Immature natural killer cell (primary cell): ENCODE measurements at places on chromosomes 13 and 19. TPM values are rescaled to one million over a fixed set of nuclear protein-coding genes. Genes with fewer than 3 reads are reported as not detected.

Gene ZNF570
- polyA plus RNA-seq, result 4.1 TPM

DNA sequence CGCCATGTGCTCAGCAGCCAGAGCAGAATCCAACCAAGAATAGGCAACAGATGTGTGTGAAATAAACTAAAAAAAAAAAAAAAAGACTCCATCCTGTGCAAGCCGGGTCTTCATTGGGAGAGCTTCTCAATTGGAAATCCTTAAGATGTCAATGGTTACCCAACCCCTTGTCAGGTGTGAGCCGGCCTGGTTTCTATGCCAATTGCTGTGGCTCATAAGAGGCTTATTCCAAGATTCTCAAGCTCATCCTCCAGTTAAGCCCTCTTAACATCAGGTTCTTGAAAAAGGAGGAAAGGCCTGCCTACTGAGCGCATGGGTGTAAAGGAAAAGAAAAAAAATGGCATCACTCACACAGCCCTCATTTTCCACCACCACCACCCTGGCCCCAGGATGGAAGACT is 1084.6 kb downstream of the UQCRFS1 start:
- no peak for DNase-seq

- no peak for DNase-seq
Observed at GRCh38 chr19:50152578-50152977, 10.5 kb downstream of the IZUMO2 start.

DNA sequence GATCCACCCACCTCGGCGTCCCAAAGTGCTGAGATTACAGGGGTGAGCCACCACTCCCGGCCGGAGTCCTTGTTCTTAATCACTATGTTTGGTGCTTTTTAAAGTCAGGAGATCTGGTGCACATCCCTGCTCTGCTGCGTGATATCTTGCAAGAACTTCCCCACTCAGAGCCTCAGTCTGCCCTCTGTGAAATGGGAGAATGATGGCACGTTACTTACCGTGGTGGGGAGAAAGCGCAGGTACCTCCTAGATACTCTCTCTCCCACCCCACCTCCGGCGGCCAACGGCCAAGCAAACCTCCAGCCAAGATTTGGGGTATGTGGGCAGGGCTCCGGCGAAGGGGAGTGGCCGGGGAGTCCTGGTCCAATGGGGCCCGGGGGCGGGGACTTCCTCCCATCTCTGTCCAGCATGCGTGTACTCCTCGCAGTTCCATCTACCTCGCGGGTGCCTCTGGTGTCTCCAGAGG is at the start of gene RYR1:
Gene RYR1, plus strand, starts transcription at position 424 of the 466 bp plus-strand sequence. CDS start 139 bp downstream, outside the sequence.
- DNase-seq, result no peak

DNA sequence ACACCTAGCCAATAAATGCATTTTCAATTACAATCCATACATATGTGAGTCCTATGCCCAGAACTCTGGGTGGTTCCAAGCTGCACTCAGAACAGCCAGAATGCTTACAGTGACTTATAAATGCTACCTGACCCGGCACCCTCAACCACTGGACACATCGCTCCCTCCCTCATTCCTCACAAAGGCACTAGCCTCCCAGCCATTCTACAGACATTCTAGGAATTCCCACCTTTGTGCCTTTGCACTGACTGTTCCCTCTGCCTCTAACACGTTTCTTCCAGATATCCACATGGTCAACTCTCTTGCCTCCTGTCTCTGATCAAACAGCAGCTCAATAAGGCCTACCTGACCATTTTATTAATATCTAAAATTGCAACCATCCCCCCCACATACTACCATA is 99.9 kb downstream of the LHFPL6 start:
- DNase-seq, result no peak
